ENCODE measurements at places on chromosomes 4 and X.

DNA sequence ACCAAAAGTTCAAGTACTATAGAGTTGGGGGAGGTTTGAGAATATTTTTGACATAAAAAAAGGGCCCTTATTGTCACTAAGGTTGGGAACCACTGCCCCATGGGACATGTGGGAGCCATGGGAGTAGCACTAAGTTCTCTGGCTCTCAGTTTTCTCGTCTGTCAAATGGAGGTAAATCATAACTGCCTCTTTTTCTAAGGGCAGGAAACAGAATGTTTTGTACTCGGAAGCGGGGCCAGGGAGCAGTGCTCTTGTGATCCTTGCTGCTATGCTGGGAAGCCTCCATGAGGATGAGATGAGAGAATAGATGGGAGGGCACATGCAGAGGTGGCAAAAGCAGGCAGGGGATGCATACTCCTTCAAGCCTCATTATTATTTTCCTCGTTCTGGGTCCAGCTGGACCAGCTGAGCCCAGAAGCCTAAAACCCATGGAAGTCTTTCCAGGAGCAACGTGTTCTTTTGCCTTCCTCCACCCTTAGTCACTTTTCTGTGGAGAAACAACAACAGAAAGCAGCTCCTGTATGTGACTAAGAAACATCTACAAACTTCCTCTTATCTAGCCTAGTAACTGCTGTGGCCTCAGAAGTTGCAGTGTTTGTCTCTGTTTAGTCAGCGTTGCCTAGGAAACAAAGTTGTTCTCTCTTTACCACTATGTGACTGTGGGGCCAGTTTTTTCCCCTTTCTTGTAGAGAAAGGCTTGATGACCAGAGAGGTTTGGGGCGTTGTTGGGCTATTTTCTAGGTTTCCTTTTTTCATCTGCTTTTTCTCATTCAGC is 64.8 kb downstream of the TSC22D3 start:
- peak overlapping the region; percentile 74 for H3K4me3 ChIP-seq
- H3K27ac ChIP-seq: peak overlapping the region; percentile 94

DNA sequence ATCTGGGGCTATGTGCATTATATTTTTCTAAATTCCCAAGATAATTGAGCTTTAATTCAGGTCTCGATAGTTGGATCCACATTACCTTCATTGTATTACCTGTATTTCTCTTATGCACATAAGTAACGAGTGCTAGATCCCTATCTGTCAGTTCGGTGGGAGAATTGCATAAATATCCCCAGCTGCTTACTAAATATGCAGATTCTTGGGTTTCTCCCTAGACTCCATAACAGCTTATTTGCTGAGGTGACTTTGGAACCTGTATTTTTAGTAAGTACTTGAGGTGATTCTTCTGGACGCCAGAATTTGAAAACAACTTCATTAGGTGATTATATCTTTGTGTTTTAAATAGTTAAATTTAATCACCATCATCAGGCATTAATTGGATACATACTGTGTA is 15.0 kb downstream of the UGT8 start:
- no peaks in the 10 kb centered on the region for H3K36me3 ChIP-seq
- no peak for DNase-seq
- H3K4me1 ChIP-seq: no peaks in the 10 kb centered on the region
- H3K27ac ChIP-seq: no peak overlapping the region
- no peak overlapping the region for H3K4me3 ChIP-seq
- no peaks in the 10 kb centered on the region for H3K27me3 ChIP-seq

DNA sequence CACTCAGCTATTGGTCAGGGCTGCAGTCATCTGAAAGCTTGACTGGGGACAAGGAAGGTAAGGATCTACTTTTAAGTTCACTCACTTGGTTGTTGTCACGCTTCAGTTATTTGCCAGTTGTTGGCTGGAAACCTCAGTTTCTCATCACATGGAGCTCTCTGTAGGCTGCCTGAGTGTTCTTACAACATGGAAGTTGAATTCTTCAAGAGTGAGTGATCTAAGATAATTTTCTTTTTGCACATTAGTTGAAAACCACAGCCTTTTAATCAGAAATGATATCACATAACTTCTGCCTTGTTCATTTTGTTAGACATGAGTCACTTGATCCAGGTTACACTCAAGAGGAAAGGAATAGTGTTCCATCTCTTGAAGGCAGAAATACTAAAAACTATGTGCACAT is 552.7 kb downstream of the RAPGEF2 start:
- H3K4me1 ChIP-seq: no peaks in the 10 kb centered on the region
- no peak overlapping the region for H3K27ac ChIP-seq
- no peaks in the 10 kb centered on the region for H3K27me3 ChIP-seq
- DNase-seq: no peak
- H3K36me3 ChIP-seq: no peaks in the 10 kb centered on the region

DNA sequence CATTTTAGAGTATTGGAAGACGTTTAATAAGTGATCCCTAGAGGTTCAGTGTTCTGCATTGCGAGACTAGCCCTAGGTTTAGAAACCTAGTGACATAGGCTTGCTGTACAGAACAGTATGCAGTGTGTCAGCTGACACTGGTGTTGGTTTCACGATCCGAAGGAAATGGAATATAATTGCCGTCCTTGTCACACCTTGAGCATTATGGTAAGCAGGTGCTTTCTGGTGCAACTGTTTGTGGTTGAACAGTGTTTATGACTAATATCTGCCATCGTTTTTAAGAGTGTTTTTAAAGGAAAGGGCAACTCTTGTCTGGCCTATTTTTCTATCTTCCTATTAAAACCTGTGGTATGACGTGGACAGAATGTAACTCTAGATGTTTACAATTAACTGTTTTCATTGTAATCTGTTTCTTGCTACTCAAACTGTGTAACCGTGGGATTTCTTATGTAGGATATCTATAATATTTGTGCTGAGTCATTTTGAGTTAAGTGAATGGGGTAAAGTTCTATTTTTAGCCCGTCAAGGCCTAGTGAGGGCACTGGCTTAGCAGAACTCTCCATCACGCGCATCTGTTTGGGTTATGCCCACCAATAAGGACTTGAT is 53.8 kb upstream of the TBC1D14 start:
- peak overlapping the region; percentile 44 for H3K4me3 ChIP-seq
- peaks cover 47% of the 10 kb centered on the region for H3K36me3 ChIP-seq
- no peaks in the 10 kb centered on the region for H3K27me3 ChIP-seq
- peak overlapping the region; percentile 94 for H3K27ac ChIP-seq
- DNase-seq: peak; percentile 13

DNA sequence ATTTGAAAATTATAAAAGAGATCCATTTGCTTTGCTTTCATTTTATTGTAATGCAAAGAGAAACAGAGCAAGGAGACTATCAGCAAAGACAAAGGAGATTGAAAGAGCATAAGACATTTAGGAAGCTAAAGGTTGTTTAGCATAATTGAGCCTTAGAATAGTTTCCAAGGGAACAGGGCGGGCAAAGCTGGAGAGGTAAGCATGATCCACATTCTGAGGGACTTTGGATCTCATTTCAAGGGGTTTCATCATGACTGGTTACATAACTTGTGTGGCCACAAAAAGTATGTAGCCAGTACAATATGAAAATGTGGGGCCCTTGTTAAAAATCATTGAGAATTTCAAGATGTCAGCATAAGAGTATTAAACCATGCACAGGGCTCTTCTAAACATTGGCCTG is 406.5 kb downstream of the RPA4 start:
- no peak for DNase-seq
- H3K27me3 ChIP-seq: no peaks in the 10 kb centered on the region
- H3K4me1 ChIP-seq: no peaks in the 10 kb centered on the region

Measured in activated naive CD8-positive, alpha-beta T cell treated with anti-CD3 and anti-CD28 coated beads, Interleukin-2, amount 50 U/mL, for 24 hours (primary cell).